ENCODE measurements at places on chromosomes 1 and 21.

GRCh38 chr1:202591515-202591914 is 118.7 kb downstream of the SYT2 start:
- DNase-seq: no peak

GRCh38 chr1:187153047-187153446 is 324.3 kb downstream of the PLA2G4A start:
- DNase-seq: no peak

GRCh38 chr1:50106095-50106761 is 2.5 kb upstream of the ELAVL4 start:
- no peak for DNase-seq

DNA sequence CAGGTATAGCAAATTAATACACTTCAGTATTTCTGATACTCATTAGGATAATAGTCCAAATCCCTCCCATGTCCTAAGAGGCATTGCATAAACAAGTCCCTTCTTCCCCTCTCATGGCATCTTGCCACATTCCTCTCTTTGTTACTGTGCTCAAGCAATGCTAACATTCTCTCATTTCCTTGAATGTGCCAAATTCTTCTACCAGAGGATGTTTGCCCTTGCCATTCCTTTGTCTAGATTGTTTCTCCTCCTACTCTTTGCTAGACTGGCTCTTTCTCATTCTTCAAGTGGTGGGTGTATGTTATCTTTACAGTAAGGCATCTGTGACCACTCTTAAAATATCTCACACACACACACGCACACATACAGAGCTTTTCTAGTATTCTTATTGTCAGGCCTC is 621.0 kb upstream of the CXADR start:
- DNase-seq: no peak

DNA sequence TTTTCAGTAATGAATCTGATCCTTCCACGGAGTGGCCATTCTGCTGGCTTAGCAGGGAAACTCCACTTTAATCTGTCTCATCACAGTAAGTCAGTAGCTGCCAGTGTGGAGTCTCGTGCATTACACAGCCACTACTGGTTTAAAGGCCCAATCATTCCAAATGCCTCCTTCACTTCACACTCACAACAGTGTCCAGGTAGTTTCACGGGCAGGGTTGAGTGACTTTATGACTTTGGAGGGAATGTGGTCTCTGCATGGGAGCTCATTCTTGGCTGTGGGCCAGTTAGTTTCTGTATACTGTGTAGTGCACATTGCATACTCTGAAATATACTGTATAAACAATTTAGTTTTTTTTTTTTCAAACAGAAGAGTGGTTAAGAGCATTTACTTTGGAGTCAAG is 34.6 kb upstream of the C1orf87 start:
- DNase-seq: no peak

DNA sequence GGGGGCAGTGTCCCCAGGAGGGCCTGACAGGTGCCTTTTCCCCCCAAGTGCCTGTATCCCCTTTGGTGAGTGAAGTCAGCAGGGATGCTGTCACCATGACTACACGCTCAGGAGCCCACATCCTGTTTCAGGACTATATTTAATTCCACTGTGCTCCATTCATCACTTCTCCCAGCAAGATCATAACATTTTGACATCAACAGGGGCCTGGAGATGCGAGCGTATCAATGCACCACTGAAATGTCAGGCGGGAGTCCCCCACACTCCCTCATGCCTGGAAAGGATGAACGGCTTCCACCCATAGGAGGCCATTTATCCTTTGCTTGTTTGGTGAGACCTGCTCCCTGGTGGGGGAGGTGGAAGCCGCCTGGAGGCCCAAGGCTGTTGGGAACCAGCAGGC is 119.1 kb downstream of the PTPRU start:
- no peak for DNase-seq

DNA sequence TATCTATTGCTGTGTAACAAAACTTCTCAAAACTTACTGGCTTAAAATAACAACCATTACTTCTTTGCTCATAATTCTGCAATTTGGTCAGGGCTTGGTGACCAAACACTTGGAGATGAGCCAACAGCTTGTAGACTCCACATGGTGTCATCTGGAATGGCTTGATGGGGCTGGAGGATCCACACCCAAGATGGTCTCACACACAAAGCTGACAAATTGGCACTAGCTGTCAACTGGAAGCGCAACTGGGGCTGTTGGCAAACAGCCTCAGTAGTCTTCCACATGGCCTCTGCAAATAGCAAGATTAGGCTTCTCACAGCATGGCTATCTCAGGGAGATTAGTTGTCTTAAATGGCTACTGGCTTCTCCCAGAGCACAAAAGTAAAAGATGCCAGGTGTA is 27.1 kb upstream of the MTF2 start:
- DNase-seq: no peak

- DNase-seq: no peak
Observed at GRCh38 chr21:43740497-43741156, 21.7 kb downstream of the PDXK start.

GRCh38 chr1:89064632-89065031 is 376 bp downstream of the GBP1 start:
- DNase-seq: no peak

- DNase-seq: no peak
Observed at GRCh38 chr21:45736690-45737484, 93.4 kb downstream of the PCBP3 start.

- DNase-seq: no peak
Observed at GRCh38 chr1:53781654-53782053, 42.7 kb upstream of the GLIS1 start.

- no peak for DNase-seq
Observed at GRCh38 chr1:111219557-111220286, 7.8 kb upstream of the CHI3L2 start.

DNA sequence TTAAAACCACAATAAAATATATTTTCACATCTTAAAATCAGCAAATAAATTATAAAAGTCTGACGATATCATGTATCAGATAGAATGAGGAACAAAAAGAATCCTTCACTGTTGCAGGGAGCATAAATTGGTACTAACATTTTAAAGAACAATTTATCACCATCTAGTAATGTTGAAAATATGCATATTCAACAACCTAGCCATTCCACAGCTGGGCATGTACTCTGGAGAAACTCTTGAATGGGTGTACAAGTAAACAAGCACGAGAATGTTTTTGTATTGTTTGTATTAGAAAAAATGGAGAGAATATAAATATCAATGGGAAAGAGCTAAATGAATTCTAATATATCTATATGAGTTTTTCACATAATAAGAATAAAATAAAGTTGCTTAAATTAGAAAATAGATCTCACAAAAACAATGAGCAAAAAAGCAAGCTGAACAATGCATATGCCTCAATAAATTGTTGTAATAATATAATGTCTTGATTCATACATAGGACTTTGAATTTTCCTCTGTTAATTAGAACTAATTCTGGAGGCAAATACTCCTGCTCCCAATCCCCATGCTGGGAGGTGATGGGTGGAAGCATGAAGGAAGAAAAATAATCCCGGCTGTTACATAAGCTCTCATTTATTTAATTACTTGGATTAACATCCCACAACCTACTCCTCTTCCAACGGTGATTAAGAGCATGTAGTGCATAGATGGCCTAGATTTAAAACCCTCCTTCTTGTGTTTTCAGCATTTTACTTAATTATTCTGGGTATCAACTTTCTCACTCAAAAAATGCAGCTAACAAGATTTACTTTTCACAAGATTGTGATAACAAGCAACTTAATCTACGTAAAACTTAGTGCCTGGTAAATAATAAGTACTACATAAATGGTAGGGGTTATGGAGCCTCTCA is 5.5 kb upstream of the FMO2 start:
- DNase-seq: no peak

DNA sequence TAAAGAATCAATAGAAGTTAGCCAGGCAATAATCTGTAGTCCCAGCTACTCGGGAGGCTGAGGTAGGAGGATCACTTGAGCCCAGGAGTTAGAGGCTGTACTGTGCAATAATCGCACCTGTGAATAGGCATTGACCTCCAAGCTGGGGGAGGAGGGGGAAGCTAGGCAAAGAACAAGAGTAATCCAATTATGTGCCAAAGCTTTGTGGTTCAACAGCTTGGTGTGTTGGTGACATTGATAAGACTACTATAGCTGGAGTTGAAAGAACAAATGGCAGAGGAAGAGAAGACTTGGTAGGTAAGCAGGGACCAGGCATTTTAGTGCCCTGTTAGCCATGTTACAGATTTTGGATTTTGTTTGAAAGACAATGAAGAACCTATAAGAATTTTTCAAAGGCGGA is 2.1 kb upstream of the TMCO2 start:
- DNase-seq: no peak

DNA sequence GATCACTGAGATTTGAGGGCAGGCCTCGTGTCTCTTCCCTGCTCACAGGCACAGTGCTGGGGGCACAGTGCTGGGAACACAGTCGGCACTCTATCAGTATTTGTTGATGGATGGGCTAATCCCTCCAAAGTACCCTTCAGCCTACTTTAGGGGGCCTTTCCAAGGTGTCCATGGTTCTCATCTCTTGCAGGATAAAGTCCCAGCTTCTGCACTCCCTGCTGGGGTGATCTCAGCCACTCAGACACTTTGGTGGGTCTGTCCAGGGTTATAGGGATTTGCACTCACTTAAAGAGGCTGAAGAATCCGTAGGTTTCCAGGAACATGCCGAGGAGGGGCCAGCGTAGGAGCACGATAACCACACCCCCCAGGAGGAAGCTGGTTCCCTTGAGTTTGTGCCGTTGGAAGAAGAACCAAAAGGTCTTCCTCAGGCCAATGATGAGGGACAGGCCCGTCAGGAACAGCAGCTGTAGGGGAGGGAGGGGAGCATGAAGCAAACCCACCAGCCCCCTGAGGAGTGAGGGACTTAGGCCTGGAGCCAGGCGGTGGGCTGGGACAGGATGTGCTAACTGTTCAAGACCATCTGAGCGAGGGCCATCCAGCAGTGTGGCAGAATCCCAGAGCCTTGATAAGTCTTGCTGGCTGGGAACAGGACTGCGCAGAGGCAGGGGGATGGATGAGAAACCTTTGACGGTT is 5.2 kb upstream of the KISS1 start:
- no peak for DNase-seq

- DNase-seq: no peak
Observed at GRCh38 chr1:201468844-201469644, at the start of gene PHLDA3. Gene PHLDA3, minus strand, starts transcription at chr1:201469188. Its CDS starts 402 bp downstream, at chr1:201468786.

DNA sequence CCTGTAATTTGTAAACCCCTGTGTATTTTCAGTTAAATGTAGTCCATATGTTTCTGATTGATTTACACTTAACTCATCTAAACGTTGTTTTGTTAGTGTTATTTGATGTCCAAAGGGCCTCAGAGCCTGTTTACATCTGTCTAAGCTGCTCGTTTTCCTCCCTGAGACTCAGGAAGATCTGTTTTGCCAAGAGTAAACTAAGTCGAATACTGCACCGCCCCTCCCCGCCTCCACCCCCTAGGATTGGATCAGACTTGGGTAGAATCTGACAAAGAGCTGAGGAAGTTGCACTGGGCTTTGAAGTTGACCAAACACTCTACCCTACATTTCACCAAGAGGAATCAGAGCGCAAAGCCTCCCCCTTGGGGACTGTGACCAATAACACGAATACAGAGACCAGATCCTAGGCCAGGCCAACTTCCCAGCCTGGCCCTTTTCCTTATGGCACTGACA is 206.9 kb upstream of the LMO4 start:
- no peak for DNase-seq

GRCh38 chr1:94745742-94746141 is 74.4 kb upstream of the SLC44A3 start:
- DNase-seq: no peak

- no peak for DNase-seq
Observed at GRCh38 chr1:147811273-147811672, 50.9 kb upstream of the GJA5 start.

- no peak for DNase-seq
Observed at GRCh38 chr1:118692143-118692542, 296.0 kb downstream of the TBX15 start.

- DNase-seq: no peak
Observed at GRCh38 chr1:246579818-246580217, 13.6 kb downstream of the CNST start.

DNA sequence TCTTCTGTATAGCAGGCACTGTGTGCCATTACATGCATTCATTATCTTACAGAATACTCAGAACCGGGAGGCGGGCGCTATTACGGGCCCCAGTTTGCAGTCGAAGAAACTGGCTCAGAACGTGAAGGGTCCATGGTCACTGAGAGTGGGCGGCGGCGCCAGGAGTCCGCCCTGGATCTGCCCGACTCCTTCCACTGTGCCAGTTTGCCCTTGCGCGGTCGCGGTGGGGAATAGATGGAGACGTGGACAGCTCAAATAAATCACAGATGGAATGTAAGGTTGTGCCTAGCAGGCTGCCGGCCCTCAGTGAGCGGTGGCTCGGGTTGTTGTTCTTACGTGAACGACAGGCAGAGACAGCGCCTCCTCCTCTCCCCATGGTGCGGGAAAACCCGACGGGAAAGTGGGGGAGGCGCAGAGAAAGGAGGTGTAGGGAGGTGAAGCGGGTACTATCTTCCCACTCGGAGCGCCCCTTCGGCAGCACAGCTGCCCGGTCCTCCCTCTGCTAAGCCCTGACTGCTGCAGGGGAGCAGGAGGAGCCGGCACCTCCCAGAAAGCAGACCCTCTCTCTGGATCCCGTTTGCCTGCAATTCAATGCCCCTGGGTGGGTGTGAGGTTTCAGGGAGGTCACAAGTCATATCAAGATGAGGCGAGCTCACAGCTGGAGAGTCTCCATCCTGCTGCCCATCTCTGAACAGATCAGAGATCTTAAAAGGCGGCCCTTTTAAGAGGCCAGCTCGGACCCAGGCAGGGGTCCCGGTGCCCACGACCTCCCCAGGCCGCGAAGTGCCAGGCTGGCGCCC is 1.1 kb downstream of the COL9A2 start:
- DNase-seq: no peak

GRCh38 chr1:64488862-64489261 is 18.9 kb downstream of the CACHD1 start:
- DNase-seq: no peak

DNA sequence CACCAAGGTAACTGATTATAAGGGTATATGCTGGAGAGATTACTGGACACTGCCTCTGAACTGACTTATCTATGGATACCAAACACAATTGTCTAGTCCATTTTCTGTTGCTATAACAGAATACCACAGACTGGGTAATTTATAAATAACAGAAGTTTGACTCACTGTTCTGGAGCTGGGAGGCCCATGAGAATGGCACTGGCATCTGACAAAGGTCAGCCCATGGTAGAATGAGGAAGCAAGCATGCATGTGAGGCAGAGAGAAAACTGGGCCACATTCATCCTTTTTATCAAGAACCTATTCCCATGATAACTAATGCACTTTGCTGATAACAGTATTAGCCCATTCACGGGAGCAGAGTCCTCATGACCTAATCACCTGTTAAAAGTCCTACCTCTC is 37.4 kb downstream of the FCER1A start:
- DNase-seq: no peak
